ENCODE measurements at places on chromosomes 5 and 9.
A peak's percentile ranks its signal among the peaks of the same experiment; 100 is the strongest.

GRCh38 chr9:128863647-128864046 lies 18.1 kb downstream of the KYAT1 start:
- peak; percentile 78 for DNase-seq

GRCh38 chr5:139698490-139699146 lies 50.5 kb downstream of the CXXC5 start:
- no peak for DNase-seq

GRCh38 chr5:44365345-44365744 lies 23.9 kb downstream of the FGF10 start:
- no peak for DNase-seq

GRCh38 chr5:141958113-141958512 lies at the start of gene PCDH12:
TSS of gene PCDH12 (minus strand) at chr5:141958202. CDS start at chr5:141957851, 351 bp downstream.
- DNase-seq: no peak

DNA sequence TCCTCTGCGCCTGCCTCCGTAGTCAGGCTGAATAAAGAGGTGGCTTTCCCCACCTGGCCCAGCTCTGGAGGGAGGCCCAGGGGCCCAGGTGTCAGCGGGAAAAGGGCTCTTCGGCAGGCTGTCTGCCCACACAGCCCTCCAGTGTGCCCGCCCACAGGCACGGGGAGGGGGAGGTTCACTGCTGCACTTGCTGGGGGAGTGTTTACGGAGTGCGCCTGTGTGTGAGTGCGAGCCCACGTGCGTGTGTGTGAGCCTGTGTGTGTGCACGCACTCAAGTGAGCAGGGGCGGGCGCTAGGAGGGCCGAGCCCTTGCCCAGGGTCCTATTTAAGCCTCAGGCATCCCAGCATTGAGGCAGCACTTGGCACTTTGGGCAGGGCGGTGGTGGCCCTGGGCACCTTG lies 10.9 kb downstream of the DNLZ start:
- no peak for DNase-seq

DNA sequence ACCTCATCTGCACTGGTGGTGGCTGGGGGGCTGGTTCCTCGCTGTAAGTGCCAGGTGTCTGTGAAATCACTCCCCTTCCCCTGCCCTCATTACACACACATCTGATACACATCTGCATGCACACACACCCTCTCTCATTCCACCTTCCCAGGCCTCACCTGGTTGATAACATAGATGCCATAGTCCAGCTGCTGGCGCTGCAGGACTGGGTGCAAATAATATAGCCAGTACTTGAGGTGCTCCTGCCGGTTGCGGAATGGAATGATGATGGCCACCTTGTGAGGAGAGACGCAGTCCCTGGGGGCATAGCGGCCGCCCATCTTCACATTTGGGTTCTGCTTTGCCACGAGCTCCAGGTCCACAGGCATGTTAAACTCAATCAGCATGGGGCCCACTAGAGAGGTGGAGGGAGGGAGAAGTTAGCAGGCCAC lies 32.1 kb downstream of the B4GALT1 start:
- DNase-seq: no peak

GRCh38 chr9:114121227-114122135 lies 22.4 kb upstream of the KIF12 start:
- DNase-seq: no peak

- no peak for DNase-seq
Observed at GRCh38 chr5:122921826-122922225, 76.4 kb downstream of the SNX24 start.

GRCh38 chr5:154767576-154767975 lies 12.4 kb downstream of the LARP1 start:
- DNase-seq: no peak

- DNase-seq: no peak
Observed at GRCh38 chr5:24059006-24059405, 551.6 kb downstream of the PRDM9 start.

DNA sequence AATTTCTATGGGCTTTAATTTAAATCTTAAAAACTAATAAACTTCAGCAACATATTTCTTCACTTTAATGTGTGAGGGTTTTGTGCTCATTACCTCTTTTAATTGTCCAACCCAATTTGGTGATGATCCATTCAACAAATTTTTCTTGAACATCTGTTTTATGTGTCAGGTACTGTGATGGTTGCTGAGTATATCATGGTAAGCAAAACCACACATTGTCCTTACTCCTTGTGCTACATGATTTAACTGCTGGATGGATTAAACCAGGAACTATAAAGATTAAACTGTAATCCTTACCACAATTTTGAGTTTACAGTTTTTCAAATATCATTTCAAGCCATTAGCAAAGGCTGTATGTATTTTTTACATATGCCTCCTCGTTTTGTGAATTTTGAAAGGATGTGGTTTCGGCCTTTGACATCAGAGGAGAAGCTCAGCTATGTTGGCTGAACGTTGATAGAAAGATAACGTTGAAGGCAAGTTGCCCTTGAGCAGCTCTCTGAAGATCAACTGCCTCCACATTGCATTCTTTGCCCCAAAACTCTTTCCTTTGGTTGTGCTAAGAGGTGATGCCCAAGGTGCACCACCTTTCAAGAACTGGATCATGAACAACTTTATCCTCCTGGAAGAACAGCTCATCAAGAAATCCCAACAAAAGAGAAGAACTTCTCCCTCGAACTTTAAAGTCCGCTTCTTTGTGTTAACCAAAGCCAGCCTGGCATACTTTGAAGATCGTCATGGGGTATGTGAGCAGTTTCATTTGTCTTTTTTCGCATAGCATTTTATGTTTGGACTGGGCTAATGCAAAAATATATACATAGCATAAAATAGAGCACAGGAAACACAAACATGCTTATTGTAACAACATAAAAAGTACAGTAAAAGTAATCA lies at the start of gene ITK:
ITK (plus strand) TSS at position 467 of the 891 bp plus-strand sequence; CDS start at position 605, 138 bp downstream.
- no peak for DNase-seq

All from stimulated activated CD4-positive, alpha-beta T cell treated with anti-CD3 and anti-CD28 coated beads, Interleukin-1b, Interleukin-23, amount 100 ng/mL, for 24 hours (primary cell).